Activated T-helper 2 cell treated with anti-CD3 and anti-CD28 coated beads, Interferon-gamma antibody, Interleukin-2, Interleukin-4, amounts not matched to agents 10 μg/mL and 5 μg/mL and 100 μg/mL, durations not matched to agents 14 hours and 24 hours and 36 hours (primary cell): ENCODE measurements at places on chromosomes 2 and 18. TPM values are rescaled to one million over a fixed set of nuclear protein-coding genes. Genes with fewer than 3 reads are reported as not detected.

GRCh38 chr2:137021763-137022162 lies 256.4 kb downstream of the THSD7B start:
- no peaks in the 10 kb centered on the region for H3K27me3 ChIP-seq
- no peak overlapping the region for H3K27ac ChIP-seq
- H3K4me3 ChIP-seq, result no peak overlapping the region
- no peak for DNase-seq
- H3K4me1 ChIP-seq, result no peaks in the 10 kb centered on the region
- H3K36me3 ChIP-seq, result no peaks in the 10 kb centered on the region

DNA sequence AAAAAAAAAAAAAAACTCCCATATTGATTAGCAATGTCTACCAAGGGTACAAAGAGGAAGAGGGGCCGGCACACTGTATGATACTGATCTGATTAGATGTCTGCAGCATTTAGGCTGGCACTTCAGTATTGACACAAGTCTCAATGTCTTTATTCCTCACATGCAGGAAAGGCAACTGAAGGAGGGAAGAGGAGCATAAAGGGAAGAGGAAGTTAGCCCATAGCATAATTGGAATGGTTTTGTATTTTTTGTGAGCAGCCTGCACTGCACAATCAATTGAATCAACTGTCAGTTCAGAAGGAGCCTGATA lies 79.0 kb downstream of the DNER start:
- peaks cover 12% of the 10 kb centered on the region for H3K27me3 ChIP-seq
- DNase-seq, result no peak
- H3K36me3 ChIP-seq, result no peaks in the 10 kb centered on the region
- H3K4me1 ChIP-seq, result no peaks in the 10 kb centered on the region

- no peak overlapping the region for H3K27ac ChIP-seq
- no peak for DNase-seq
- no peaks in the 10 kb centered on the region for H3K27me3 ChIP-seq
- H3K4me3 ChIP-seq, result no peak overlapping the region
- no peaks in the 10 kb centered on the region for H3K4me1 ChIP-seq
- no peaks in the 10 kb centered on the region for H3K36me3 ChIP-seq
Measured at GRCh38 chr18:7459851-7460770, 107.0 kb upstream of the PTPRM start.

GRCh38 chr2:226818930-226819329 lies 16.9 kb upstream of the RHBDD1 start:
- H3K36me3 ChIP-seq, result no peaks in the 10 kb centered on the region
- no peak overlapping the region for H3K27ac ChIP-seq
- H3K27me3 ChIP-seq, result peaks cover 7% of the 10 kb centered on the region
- no peak for DNase-seq

Gene MRPL33
- 57.7 and 58.9 TPM in 2 replicates for total RNA-seq

Gene ORC2
- 50.7 and 62.9 TPM in 2 replicates for total RNA-seq
